Hindlimb muscle (tissue), 1 donor: ENCODE measurements at places on chromosomes 16 and 17.

DNA sequence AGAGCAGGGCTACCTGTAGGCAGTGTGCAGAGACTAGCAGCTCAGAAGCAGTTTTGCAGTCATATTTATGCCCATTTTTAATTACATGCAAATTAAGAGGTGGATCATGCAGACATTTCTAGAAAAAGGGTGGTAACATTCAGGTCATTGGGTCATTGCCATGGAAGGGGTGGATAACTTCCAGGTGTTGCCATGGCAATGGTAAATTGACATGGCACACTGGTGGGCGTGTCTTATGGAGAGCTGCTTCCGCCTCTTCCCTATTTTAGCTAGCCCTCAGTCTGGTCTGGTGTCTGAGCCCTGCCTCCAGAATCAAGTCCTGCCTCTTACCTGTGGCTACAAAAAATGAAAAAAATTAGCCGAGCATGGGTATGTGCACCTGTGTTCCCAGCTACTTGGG, 2.8 kb upstream of the DNAI2 start:
- no peak for DNase-seq

GRCh38 chr16:50940275-50940854, 198.5 kb downstream of the CYLD start:
- no peak for DNase-seq

GRCh38 chr17:37286430-37286829, 89.4 kb upstream of the C17orf78 start:
- DNase-seq, result no peak

DNA sequence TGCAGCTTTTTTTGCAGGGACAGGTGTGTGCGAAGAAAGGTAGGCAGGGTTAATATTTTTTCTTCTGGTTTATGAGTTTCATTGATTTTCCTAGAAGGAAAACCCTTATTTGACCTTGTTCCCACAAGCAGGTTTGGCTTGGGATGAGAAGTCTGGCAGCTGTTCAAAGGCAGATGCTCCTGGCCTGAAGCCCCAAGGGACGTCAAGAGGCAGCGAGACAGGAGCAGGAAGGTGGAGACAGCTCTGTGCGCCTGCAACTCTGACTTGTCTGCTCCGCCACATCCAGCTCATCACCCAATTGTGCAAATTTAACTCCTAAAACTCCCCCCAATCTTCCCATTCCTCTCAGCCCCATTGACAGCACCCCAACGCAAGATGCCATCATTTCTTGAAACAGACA, 136.8 kb upstream of the XYLT1 start:
- DNase-seq, result no peak

GRCh38 chr17:66272811-66273585, 29.4 kb upstream of the PRKCA start:
- DNase-seq, result peak; percentile 57

DNA sequence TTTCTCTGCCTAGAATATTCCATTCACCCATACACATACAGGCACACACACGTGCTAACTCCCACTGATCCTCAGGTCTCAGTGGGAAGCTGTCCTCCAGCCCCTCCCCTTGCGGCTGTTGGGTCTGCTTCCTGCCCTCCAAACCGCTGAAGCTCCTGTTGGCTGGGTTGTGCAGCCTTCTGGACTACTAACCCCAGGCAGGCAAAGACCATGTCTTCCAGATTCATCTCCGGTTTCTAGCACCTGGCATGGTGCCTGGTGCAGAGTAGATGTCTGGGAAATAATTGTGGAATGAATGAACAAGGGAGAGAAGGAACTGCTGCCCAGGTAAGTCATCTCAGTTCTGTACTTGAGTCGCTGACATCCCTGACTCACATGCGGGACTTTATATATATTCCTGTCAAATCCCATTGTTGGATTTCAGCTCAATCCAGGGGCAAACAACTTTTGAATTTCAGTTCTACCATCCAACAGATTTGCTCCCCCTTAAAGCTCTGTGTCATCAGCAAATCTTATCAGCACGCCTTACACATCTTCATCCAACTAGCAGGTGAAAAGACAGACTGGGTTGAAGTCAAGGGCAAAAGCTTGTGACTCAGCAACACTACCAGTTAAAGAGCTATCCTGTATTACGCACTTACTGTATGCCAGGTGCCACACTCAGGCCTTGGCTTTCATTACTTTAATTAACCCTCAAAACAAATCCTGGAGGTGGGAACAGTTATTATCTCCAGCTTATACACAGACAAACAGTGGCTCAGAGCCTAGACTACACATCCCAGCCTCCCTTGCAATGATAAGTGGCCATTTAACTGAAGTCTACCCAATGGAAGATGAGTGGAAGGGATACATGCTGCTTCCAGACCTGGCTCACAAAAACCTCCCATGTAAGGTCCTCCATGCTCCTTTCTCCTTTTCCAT, 51.1 kb downstream of the SRCIN1 start:
- DNase-seq, result no peak

- DNase-seq, result no peak
Observed at GRCh38 chr17:19461681-19462080, 50.6 kb downstream of the RNF112 start.

DNA sequence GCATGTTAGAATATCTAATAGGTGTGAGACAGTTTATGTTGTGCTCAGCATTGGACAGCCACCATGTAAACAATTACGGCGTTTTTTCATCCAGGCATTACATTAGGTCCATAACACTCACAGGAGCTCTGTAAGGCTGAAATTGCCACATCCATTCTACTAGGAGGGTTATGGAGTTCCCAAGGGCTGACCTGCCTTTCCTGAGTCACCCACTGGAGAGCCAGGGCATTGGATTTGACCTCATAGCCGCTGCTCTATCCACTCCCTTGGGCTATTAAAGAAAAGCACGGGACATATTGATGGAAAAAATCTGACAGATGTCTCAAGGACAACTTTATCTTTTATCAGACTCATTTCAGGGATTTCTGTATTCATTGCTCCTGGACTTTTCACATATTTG, 306.3 kb upstream of the HSBP1 start:
- DNase-seq, result no peak

- no peak for DNase-seq
Observed at GRCh38 chr16:15533386-15533785, 99.0 kb downstream of the BMERB1 start.

- no peak for DNase-seq
Observed at GRCh38 chr16:50708373-50709060, 15.1 kb downstream of the NOD2 start.

GRCh38 chr16:65598621-65599020, 476.8 kb upstream of the CDH11 start:
- DNase-seq, result no peak

GRCh38 chr17:602436-602835, 112.2 kb downstream of the VPS53 start:
- no peak for DNase-seq

GRCh38 chr17:64022611-64023063, 2.2 kb upstream of the ICAM2 start:
- no peak for DNase-seq

GRCh38 chr16:52872731-52873130, 180.0 kb downstream of the CHD9NB start:
- DNase-seq, result no peak

- no peak for DNase-seq
Observed at GRCh38 chr17:40092581-40092980, 7.8 kb downstream of the NR1D1 start.

DNA sequence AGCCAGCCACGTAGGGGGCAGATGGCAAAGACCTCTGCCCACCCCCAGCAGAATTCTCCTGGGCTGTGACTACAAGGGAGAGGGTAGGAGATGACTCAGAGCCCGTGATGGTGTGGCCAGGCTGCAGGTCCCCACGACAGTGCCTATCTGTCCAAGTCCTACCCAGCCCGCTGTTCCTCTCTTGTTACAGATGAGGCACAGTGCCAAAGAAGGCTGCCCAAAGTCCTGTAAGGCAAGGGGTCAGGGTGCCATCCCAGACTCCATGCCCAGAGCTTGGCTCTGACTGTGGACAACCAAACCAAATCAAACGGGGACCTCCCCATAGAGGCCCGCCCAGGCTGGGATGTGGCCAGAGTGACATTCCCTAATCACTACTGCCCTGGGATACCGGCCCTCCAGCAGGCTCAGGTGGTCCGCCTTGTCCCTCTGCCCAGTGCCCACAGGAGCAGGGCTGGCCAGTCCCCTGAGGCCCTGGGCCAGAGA, 12.6 kb upstream of the BCAR1 start:
- DNase-seq, result no peak

DNA sequence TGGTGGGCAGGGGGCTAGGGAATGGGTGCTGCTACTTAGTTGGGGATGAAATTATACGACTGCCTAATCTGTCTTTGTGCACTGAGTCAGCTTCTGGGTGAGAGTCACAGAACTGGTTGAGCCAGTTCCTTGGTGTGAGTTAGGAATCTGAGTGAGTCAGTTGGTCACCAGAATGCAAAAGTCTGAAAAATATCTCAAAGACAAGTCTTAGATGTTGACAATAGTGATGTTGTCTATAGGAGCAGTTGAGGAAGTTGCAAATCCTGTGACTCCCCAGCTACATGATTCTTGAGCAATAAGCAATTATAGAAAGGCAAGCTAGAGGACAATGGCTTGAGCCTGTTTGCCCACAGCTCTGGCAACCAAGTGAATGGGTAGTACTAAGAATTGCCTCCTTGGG, 399.2 kb downstream of the CNTNAP4 start:
- no peak for DNase-seq
